LNCaP clone FGC (cell line): ENCODE measurements at places on chromosomes 16 and 17.

DNA sequence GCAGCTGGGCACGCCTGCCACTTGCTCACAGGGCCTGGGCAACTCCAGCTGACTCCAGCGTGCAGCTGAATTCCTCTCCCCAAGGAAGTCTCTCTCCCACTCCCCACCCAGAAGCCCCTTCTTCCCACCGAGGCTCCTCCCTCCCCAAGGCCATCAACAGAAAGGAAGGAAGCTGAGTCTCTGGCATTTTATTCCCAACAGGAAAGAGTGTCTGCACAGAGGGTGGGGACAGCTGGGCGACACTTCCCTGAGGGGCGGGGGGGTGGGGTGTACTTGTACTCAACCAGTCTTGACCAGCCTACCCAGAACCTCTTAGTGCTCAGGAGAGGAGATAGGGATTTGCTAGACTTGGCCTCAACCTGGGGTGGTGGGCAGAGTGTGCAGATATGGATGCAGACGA is at the start of gene EXOC3L1:
EXOC3L1 (minus strand) TSS at position 96 of the 400 bp plus-strand sequence. CDS start 460 bp downstream, outside the sequence.
- no peak for DNase-seq

DNA sequence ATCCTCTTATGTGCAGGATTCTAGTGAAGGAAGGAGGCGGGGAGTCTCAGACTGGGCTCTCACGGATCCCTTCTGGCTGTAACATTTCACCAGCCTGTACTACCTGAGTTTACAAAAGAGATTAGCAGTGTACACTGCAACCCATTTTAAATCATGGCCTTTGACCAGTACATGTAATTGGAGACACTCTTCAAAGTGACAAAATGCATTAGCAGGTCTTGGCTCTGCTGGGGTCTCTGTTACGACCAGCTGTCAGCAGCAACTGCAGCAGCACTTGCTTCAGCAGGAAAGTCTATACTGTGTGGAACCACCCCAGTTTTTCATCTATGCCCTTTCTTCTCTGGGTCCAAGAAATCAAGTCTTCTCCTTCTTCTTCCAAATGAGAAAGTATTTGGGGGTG is 322.8 kb upstream of the ASIC2 start:
- no peak for DNase-seq

GRCh38 chr16:61165797-61166196 is 870.4 kb downstream of the CDH8 start:
- DNase-seq, result no peak

DNA sequence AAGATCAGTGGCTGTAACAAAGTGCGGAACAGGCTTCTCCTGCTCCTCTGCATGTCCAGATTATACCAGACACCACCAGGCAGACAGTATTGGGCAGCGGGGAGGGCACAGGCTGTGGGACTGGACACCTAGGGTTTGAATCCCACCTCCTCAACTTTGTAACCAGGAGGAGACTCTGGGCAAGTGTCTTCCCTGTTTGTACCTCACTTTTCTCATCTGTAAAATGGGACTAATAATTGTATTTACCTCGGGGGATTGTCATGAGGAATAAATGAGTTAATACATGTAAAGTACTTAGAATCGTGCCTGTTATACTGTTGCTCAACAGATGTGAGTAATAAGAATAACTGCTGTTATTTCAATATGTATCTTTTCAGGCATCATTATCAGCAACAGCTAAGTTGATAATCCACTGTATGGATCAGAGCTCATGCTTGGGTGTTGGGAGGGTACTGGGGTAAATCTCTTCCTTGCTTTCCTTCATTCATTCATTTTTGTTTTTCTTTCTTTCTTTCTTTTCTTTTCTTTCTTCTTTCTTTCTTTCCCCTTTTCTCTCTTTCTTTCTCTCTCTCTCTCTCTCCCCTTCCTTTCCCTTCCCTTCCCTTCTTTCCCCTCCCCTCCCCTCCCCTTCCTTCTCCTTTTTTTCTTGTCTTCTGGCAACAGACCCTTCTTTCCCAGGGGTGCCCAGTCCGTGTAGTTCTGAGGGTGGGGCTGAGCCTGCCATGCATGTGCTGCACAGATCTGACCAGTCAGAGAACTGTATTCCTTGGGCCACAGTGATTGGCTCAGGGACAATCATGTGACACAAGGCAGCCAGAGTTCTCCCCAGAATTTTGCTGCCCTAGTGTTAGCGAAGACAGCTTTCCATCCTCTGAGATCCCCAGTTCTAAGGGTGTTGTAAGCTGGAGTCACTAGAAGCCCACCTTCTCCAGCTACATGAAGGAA is 25.3 kb upstream of the BRD7 start:
- DNase-seq, result no peak

DNA sequence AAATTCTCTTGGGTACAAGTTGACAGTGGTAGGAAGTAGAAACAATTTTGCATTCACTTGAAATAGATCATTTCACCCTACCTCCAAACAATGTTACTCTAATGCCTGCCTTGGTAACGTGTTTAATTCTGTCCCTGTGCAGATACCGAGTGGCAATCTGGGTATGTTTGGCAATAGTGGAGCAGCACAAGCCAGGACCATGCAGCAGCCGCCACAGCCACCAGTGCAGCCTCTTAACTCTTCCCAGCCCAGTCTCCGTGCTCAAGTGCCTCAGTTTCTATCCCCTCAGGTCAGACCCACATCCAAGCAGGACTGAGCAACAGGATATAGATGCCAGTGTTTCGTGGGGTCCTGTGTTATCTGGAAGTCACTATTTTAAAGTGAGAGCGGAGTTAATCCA is 49.3 kb downstream of the TMC6 start:
- no peak for DNase-seq

- DNase-seq, result no peak
Observed at GRCh38 chr16:14289692-14290340, 218.7 kb downstream of the MRTFB start.

- DNase-seq, result no peak
Observed at GRCh38 chr17:48027322-48027981, 10.1 kb downstream of the COPZ2 start.

GRCh38 chr16:13633391-13633861 is 286.5 kb upstream of the ERCC4 start:
- DNase-seq, result no peak

DNA sequence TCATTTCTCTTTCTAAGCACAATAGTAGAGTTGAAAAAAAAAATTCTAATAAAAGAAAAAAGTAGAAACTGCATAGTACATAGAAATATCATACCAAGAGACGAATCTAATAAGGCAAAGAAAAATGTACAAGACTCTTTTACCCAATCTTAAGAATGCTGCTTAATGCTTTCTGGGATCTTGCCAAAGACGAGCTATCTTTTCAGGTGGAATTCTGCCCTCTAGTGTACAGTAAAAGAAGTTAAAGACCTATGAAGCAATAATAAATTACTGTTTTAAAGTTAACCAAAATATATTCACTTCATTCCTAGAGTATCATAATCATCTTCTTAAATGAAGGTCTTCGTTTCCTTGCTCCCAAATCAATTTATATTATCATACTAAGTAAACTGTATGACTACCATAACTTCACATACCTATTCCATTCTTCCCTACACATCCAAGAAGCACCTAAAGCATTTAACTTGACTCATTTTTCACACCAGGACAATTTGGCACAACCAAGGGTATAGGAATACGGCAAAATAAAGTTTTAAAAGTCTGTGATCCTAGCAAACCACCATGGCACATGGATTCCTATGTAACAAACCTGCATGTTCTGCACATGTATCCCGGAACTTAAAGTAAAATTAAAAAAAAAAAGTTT is 47.7 kb downstream of the CFDP1 start:
- DNase-seq, result peak; percentile 63

DNA sequence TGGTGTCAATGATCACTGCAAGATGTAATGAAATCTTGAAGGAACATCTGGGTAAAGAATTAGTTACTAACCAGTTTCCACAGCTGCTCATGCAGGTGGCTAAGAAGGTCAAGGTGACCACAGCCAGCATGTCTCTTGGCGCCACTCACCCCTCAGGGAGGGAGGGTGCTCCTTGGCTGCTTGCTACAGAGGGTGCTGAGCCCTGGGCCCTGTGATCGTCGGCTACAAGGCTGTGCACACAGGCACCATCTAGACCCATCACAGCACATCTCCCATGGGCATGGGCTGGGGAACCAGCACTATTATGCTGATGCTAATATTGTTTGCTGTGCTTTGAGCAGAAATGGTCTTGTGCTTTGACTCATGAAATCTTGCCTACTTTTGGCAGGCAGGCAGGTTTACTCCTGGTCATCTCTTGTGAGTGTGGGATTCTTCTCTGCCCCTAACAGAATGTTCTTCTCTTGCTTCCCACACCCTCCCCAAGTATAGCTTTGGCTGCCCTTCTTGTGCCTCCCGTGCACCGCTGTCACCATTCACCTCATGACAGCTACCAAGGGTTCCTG is 36.4 kb downstream of the TXNDC11 start:
- DNase-seq, result no peak

- no peak for DNase-seq
Observed at GRCh38 chr17:4986951-4987766, at the start of gene CAMTA2. Gene CAMTA2 (minus strand): TSS chr17:4987675. CDS start chr17:4986222, 1,453 bp downstream.

GRCh38 chr16:26371349-26371869 is 679.6 kb downstream of the HS3ST4 start:
- no peak for DNase-seq

GRCh38 chr17:4135489-4135888 is 7.3 kb downstream of the ZZEF1 start:
- DNase-seq, result no peak

GRCh38 chr17:45777388-45777787 is 6.7 kb upstream of the CRHR1 start:
- no peak for DNase-seq

GRCh38 chr16:11130978-11131665 is 124.9 kb downstream of the SOCS1 start:
- DNase-seq, result no peak
